ENCODE measurements at places on chromosomes 6 and 20.

GRCh38 chr6:31170600-31170881 is at the start of gene POU5F1:
Gene POU5F1, minus strand, starts transcription at chr6:31170682. Its CDS starts 62 bp downstream, at chr6:31170620.
- no peak for DNase-seq

- no peak for DNase-seq
Observed at GRCh38 chr6:157967486-157967885, 14.2 kb upstream of the SYNJ2 start.

DNA sequence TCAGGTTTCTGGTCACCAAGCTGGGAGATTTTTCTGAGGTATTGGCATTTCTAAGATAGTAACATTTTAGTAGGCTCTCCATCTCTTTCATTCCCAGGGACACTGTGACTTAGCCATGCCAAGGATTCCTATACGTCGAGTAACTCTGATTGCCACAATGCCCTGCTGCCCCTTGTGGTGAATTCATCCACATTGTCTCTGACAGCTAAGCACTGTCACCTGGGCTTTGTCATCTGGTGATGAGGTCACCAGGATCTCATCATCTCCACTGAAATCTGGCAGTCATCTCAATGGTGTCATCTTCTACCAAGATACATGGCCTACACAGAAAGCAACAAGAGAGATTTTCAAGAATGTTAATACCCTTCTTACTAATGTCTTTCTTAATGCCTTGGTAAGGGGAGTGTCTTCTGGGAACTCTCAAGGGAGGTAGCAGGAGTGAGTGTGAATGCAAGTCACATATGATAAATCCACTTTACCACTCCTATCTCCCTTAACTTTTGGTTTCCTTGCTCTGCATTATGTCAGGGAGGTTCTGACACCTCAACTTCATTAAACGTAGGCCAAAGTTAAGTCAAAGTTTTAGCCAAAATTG is 246.7 kb downstream of the CD109 start:
- no peak for DNase-seq

GRCh38 chr20:36167902-36168503 is 13.5 kb downstream of the EPB41L1 start:
- no peak for DNase-seq

DNA sequence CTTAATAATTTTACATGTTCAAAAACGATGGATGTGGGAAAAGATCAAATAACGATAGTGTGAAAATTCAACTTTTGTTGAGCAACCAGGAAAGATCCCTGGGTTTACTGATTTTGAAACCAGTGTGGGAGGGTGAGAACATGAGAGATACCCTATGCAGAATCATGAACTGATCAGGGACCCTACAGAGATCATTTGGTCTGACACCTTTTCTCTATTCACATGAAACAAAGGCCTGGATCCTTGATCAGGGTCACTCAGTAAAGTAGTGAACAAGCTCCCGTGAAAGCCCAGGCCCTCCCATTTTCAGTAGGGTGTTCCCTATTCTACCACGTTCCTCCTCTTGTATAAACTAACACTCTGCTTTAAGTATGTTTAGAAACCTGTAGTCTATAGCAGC is 60.5 kb upstream of the DUSP22 start:
- DNase-seq, result no peak

GRCh38 chr20:43857932-43858331 is 56.7 kb upstream of the TOX2 start:
- DNase-seq, result no peak

DNA sequence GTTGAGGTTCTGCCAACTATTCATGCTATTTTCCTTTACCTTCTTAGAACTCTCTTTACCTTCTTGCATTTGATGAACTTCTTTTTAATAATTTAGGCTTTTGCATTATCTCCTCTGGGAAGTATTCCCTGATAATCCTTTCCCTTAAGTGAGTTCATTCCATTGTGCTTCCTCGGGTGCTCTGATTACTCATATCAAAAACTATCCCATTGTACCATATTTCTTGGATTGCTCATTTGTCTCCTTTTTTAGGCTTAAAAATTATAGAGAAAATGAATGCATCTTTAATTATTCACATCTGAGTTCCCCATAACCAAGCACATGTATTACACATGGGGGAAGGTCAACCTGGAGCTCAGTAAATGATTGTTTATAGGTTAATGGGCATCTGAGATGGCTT is 2.5 kb downstream of the CALHM4 start:
- no peak for DNase-seq

DNA sequence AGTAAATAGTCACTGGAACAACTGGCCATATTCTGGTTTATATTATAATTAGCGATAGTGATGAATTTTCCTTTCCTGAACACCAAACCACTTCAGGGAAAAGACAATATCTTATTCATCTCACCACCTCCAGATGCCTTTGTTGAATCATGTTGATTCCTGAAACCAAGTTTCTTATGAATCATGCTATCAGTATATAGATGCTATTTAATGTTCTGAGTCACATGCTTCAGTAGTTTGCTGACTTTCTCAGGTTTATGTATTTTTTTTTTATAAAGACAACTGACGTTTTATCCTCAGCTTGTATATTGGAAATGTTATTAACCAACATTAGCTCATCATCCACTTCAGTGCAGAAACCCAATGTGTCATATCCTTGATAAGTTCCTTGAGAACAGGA is 710.2 kb upstream of the POU3F2 start:
- DNase-seq, result no peak

GRCh38 chr6:52635049-52635577 is 35.8 kb upstream of the TMEM14A start:
- no peak for DNase-seq

DNA sequence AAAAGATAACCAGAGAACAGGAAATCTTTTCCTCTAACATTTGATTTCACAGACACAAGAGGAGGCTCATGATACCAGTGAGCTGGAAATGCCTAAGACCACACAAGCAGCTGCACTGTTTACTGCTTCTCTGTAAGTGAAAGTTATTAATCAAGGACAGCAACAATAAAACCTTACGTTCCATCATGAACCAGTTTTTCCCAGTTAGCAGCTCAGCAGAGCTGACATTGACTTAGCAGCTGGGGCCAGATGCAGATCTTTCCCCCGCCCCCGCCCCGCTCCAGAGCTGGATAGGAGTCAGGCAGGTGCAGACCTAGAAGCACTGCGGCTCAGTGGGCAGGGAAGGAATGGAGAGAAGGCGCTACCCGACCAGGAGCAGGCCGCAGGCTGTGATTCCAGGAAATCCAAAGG is 275.2 kb downstream of the GMDS start:
- no peak for DNase-seq

DNA sequence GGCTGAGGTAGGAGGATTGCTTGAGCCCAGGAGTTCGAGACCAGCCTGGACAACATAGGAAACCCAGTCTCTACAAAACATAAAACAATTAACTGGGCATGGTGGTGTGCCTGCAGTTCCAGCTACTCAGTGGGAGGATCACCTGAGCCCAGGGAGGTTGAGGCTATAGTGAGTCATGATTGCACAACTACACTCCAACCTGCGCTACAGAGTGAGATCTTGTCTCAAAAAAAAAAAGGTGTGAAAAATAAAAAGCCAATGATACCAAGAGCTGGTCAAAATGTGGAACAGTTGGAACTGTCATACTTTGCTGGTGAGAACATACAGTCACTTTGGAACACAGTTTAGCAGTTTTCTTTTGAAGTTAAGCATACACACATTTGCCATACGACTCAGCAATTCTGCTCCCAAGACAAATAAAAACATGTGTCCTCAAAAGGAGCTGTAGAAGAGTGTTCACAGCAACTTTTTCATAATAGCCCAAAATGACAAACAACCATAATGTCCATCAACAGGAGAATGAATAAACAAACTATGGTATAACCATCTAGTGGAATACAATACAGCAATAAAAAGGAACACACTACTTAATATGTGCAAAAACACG is 21.6 kb upstream of the FKBP5 start:
- no peak for DNase-seq

DNA sequence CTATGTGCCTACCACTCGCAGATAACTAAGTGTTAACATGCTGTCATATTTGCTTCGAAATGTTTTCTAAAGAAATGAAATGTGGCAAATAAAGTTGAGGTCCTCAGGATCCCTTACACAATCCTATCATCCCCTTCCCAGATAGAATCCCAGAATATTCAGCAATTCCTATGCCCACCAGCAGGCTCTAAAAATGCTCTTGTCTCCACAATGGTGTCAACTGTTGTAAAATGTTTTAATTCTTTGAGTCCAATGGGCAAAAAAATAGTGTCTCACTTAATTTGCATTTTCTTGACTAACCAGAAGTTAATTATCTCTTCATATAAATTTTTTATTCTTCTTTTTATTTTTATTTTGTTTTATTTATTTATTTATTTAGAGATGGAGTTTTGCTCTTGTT is 103.9 kb upstream of the MAP7 start:
- no peak for DNase-seq

GRCh38 chr6:74942130-74942529 is 263.7 kb downstream of the COL12A1 start:
- DNase-seq, result no peak

GRCh38 chr6:150363733-150364132 is 5.1 kb upstream of the IYD start:
- no peak for DNase-seq

DNA sequence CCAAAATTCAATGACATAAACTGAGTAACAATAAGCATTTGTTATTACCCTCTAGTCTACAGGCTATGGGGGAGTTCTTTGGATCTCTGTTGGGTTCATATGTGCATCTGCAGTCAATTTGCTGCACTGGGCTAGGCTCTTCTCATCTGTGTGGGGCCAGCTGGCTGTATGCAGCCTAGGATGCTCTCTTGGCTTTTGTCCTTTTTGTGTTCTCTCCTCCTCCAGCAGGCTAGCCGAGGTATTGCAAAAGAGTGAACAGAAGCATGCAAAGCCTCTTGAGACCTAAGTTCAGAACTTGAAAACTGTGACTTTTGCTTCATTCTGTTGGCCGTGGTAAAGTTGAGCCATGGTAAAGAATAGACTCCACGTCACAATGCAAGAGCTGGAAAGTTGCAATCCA is 62.8 kb upstream of the FOXO3 start:
- peak; percentile 10 for DNase-seq

DNA sequence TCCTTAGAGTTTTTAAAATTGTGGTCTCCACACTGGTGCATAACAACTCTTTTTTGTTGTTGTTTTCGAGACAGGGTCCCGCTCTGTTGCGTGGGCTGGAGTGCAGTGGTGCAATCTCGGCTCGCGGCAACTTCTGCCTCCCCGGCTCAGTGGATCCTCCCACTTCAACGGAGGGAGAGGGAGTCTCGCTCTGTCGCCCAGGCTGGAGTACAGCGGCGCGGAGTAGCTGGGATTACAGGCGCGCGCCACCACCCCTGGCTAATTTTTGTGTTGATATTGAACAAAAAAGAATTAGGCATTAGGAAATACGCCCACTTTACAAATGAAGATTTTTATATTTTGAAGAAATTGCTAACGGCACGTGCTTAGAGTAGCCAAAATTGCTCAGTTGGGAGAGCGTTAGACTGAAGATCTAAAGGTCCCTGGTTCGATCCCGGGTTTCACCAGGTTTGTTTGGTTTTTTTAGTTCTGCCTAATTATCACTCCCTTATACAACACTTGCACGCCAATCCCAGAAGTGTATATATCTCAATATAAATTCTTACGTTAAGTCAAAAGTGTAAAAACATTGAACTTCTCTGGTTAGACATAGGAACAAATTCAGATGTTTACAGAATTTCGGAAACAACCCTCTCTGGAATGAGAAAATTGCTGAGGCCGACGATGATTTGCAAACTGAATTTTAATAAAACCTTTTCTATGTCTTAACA is 159.6 kb downstream of the TRIM27 start:
- DNase-seq, result no peak

DNA sequence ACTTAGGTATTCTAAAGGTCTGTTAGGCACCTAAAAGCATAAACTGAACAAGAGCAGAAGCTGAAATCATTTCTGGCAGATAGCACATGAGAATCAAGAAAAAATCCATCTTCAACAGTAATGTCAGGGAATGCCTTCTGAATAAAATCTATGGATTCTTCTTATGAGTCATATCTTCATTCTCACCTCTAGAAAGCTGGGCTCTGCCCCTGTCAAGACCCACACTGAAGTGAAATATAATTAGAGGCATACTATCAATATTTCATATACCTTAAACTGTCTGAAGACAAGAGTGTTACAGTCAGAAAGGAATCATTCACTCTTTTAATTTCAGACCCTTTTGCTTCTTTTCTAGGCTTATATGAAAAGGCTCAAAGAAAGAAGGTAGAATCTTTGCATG is 485.8 kb upstream of the PTCHD4 start:
- DNase-seq, result no peak

DNA sequence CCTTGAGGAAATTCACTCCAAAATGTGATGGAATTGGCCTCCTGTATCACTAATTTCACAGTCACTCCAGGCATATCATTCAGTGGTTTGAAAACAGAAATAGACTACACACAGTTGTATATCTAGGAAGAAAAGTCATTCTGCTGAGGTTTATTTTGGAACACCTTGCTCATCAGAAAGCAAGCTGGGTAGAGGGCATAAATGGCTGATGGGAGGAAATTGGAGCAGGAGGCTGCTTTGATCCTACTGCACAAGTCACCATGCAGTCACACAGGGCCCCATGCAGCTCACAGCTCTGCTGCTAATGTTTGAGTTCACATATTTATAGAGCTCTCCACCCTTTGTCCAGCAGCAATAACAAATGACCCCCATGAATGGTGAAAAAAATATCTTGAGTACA is 12.3 kb downstream of the NHLRC1 start:
- no peak for DNase-seq

GRCh38 chr6:153564803-153565202 is 433.7 kb upstream of the RGS17 start:
- no peak for DNase-seq

DNA sequence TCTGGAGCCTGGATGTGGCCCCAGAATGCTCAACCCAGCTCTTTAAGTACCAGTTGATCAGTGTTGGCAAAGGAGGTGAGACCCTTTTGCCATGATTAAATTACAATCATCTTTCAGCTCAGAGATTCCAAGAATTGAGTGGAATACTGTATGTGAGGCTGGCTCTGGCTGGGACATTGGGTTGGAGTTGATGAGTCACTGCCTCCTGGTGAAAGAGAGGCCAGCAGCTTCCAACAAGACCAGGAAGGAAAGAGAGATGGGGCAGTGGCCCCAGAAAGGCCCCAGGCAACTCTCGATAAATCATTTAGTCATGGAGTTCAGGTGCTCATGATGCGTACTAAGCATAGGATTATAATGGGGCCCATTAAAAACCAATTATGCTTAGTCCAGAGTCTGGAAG is 2.1 kb downstream of the TGM6 start:
- DNase-seq, result no peak

- no peak for DNase-seq
Observed at GRCh38 chr6:4983322-4983721, 20.5 kb downstream of the RPP40 start.

- DNase-seq, result no peak
Observed at GRCh38 chr20:52410731-52411234, 219.2 kb upstream of the ZFP64 start.

GRCh38 chr20:62657956-62658355 is 15.7 kb downstream of the SLCO4A1 start:
- no peak for DNase-seq
